Fibroblast of skin of scalp (primary cell): ENCODE measurements at places on chromosomes 6 and 20.

DNA sequence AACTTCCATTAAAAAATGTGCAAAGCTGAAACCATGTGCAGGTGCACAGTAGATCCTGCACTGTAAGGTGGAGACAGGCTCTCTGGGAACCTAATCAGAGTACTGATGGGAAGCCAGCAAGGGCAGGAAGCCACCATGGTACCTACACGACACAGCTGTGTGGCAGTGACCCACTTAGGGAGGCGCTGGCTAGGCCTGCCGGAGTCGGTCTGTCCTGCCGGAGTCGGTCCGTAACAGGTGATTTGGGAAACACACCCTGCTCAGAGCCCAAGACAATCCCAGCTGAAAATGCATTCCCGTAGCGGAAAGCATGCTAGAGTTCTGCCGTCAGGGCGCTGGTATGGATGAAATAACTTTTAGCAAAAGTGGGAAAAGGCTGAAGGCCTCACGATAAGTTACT lies 17.2 kb downstream of the TXNDC5 start:
- no peak for DNase-seq

DNA sequence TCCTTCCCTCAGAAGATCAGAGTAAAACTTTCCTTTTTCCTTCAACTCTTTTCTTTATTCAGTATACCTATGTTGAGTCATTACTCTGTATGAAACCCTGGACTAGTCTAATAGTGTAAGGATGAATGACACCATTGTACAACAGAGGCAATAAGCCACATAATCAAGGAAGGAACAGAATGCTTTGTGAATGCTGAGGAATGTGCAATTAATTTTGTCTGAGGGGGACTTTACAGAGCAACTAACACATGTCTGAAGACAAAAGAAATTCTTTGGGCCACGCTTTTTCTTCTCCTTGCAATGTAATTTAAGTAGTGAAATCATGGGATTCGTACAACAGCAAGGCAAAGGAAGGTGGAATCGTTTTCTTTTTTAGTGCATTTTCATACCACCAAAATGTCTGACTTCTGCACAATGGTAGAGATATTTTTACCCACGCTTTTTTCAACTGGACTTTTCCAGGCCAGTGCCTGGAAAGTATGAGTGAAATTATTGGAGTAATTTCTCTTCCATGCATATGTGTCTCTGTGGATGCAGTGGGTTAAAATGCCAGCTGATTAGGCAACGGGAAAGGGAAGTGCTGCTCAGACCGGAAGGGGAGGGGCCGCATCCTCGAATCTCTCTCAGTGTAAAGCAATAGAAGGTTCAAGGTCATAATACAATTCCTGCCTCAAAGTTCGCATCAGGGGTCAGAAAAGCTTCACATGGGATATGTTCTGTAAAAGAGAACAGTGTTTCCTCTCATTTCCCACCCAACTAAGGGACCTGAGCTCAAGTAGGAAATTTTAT lies 89.9 kb upstream of the MTHFD1L start:
- DNase-seq: no peak

DNA sequence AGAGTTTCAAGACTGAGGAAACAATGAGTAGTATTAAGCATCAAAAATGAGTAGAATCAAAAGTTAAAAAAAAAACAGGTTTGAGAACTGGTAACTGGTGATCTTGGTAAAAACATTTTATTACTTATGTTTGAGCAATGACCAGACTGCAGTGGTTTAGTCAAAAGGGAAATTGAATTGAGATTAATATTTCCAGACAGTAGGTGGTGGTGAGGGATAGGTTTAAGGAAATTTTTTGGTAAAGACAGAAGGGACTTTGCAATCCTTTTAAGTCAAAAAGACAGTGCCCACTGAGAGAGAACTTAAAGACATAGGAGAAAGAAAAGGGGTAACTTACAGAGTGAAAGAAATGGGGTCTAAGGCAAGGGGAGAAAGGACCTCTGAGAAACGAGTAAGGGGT lies 156.9 kb downstream of the ASCC3 start:
- DNase-seq: no peak

DNA sequence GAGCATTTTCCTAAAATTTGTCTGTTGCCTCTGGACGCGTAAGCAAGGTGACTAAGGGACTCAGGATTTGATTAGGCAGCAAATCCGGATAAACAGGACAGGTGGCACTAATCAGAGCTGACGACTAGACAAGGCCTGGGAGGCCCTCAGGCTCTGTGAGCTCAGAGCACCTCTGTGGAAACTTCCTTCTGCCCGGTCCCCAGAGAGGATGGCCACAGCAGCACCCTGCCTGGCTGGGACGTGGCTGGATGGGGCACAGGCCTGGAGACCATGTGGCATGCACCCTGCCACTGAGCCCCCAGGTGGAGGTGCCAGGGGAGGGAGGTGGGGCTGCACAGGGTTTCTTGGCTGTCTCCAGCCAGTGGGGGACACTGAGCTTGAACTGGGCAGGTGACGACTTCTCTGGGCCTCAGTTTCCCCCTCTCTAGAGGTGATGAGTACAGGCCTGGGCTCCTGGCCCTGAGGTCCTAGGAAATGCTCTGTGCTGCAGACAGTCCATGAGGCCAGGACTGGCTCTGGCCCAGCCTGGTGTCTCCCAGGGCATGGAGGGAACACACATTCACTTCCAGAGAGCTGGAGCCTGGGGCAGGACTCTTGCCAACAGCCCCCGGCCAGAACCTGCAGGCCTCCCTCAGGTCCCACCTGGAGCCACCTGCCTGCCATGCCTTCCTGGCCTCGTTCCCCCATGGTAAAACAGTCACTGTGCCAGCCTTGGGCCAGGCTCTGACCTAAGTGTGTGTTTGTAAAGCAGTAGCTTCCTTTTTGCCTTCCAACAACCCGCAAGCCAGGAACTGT lies 39.6 kb upstream of the STX16 start:
- DNase-seq: no peak
